ENCODE measurements at places on chromosomes 7 and 10.

GRCh38 chr10:124158592-124158991 is 65.2 kb upstream of the CHST15 start:
- DNase-seq: no peak

- no peak for DNase-seq
Observed at GRCh38 chr10:19017116-19017890, 31.3 kb upstream of the MALRD1 start.

GRCh38 chr7:157003756-157004520 is 6.5 kb downstream of the MNX1 start:
- DNase-seq: no peak

DNA sequence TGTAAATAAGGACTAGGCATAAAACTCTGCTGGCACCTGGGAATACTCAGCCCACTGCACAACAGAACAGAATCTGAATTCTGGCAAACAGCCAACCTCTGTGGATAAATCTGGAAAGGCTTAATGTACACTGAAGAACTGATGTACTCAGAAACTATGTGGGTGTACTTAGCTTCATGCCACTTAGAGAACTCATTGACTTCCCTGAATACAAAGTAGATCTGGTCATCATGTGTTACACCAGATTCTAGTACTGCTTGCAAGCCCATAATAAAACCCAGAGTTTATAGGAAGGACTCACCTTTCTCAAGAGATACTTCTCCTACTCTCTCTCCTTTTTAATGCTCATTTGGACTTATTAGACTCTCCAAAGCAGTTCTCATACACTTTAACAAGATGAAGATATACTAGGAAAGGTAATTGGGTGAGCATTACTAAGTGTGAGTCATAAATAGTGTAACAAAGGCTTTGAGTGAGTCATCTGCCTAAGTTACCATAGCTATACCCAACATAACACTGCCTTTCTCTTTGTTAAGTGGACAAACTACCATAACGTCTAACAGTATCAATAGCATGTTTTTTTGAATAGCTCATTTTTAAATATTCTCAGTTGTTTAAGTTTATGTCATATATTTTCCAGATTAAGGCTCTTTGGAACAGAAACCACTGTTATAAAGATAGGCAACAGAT is 309.1 kb downstream of the MDFIC start:
- peak; percentile 45 for DNase-seq

- DNase-seq: no peak
Observed at GRCh38 chr7:74379938-74380337, 73.8 kb upstream of the GTF2IRD1 start.

DNA sequence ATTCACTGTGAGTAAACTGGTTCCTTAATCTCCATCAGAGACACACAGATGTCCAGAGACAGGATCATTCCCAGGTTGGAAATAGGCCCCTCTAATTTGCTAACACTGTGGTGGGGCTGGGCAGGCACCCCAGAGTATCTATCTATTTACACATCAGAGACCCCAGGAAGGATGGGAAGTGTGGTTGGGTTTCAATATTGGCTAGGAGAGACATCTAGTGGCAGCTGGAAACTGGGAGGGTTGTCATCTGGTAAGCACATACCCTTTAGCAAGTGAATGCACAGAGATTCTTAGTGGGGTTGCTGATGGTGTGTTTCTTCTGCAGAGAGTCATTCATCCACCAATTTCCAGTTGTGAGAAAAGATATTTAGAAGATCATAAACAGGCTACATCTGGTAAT is 36.0 kb upstream of the NRG3 start:
- no peak for DNase-seq

GRCh38 chr10:36181426-36182178 is 539.5 kb upstream of the FZD8 start:
- no peak for DNase-seq

DNA sequence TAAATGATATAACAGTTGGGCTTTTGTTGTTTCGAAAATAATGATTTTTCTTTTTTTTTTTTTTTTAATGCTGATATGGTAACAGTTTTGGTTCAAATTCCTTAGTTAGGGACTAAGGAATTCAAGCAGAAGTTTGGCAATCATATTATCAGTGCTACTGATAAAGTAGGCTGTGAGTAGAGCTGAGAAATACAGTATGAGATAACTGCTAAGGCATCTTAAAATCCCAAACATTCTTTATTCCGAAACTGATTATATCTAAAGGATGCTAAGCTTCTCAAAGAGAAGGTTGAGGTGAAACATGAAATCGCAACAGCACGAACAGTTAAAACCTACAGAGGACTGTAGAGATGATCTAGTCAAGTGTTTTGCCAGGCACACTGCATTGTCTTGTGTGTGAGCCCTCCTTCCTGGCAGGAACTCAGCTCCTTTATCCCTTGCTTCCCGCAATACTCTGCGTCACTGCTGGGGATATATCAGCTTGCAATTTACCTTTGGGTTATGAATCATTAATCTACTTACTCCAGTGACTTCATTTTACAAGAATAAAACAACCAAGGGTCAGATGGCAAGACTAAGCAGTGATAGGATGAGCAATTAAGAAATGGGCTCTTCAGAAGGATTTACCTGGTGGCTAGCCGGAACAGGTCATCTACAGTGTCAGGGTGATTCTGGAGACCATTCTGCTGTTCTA is 36.7 kb downstream of the IRF5 start:
- DNase-seq: no peak

- DNase-seq: no peak
Observed at GRCh38 chr10:66326876-66327275, 599.0 kb upstream of the LRRTM3 start.

GRCh38 chr10:45408421-45409319 is 34.7 kb downstream of the ALOX5 start:
- no peak for DNase-seq

- DNase-seq: no peak
Observed at GRCh38 chr10:75231672-75232581, 3.8 kb downstream of the COMTD1 start.

GRCh38 chr7:94183289-94183749 is 179.2 kb upstream of the BET1 start:
- no peak for DNase-seq

- no peak for DNase-seq
Observed at GRCh38 chr7:138668946-138669345, 32.2 kb downstream of the SVOPL start.

DNA sequence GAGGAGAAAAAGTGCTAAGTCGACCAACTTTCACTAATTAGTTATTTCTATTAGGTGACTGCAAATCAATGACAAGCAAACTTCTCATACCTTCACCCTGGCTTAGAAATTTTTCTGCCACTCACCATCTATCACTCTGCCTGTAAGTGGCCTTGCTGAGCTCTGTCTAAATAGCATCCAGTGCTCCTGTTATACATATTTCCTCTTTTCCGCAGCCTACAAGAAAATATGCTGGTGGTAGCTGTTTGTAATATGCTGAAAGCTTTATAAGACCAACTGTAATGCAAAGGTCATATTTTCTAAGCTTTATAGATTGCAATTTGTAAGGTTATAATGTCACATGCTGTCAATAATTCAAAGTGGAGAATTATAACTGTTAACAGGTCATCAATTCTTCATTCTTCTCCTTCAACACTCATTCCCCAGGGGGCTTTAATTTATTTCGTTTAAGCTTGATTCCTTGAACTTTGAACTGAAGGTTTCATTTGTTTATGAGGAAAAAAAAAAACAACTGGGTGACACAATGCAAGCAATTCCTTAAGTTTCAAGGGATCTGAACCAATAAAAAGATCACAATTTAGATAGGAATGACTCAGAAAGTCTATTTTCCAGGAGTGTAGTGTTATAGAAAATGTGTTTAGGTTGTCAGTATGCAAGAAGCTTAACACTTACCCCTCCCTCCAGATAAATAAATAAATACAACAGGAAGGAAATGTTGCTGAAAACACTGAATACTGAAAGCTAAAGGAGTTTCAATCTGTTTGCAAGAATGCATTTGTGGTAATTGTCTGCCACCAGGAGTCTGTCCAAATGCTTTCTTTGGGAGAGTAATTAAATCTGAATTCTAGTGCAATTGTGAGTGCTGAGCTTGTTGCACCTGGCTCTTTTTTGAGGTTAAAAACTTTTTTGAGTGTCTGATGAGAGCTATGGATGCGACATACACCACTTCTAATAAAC is 183.7 kb downstream of the SORCS1 start:
- DNase-seq: no peak

- DNase-seq: no peak
Observed at GRCh38 chr10:125076891-125077541, 83.3 kb downstream of the CTBP2 start.

- DNase-seq: no peak
Observed at GRCh38 chr10:30430544-30431298, 3.3 kb upstream of the MAP3K8 start.

GRCh38 chr10:117663750-117664149 is 121.2 kb downstream of the EMX2 start:
- DNase-seq: no peak

GRCh38 chr7:118009419-118009818 is 136.2 kb upstream of the CTTNBP2 start:
- DNase-seq: no peak

DNA sequence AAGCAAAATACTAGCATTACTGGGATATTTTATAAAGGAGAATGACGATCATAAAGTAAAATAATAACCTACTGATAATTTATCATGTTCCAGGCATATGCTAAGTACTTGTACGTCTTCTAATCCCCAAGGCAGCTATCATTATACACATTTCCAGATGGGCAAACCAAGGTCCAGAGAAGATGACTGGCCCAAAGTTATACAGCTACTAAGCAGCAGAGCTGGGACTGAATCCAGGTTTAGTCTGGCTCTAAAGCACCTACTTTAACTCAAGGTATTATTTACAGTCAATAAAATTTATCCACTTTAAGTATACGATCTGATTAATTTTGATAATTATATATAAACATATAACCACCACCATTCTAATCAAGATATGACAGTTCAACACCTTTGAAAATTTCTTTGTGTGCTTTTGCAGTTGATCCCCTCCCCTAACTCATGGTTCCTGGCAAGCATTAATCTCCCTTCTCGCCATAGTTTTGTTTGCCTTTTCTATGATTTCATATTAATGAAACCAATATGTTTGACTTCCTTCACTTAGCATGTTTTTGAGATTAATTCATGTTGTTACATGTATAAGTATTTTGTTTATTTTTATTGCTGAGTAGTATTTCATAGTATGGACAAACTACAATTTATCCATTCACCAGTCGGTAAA is 126.7 kb downstream of the CPEB3 start:
- DNase-seq: no peak

DNA sequence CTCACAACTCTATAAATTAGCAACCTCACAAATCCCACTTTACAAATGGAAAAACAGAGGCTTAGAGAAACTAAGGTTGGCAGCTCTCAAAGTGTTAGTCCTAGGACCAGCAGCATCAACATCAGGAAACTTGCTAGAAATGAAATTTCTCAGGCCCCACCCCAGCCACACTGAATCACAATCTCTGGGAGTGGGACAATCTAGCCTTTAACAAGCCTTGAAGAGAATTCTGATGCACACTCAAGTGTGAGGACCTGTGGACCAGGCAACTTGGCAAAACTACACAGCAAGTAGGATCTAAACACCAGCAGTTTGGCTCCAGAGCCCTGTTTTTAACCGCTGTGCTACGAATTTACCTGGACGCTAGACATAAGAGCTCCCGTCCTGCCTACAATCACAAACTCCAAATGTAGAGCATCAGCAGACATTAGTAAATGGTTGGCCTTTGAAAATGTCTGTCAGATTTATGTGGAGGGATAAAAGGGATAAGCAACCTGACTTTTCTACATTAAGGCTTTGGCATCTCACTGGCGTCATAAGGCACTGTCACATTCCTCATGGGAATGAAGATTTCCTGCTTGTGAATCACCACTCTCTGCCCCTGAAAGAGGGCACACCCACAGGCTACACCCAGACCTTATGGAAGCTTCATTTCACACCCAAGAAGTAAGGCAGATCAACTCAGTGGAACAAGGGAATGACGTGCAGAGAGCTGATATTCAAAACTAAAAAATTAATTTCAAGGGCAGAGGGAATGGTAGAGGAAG is 34.5 kb downstream of the PPP1R3C start:
- DNase-seq: no peak

DNA sequence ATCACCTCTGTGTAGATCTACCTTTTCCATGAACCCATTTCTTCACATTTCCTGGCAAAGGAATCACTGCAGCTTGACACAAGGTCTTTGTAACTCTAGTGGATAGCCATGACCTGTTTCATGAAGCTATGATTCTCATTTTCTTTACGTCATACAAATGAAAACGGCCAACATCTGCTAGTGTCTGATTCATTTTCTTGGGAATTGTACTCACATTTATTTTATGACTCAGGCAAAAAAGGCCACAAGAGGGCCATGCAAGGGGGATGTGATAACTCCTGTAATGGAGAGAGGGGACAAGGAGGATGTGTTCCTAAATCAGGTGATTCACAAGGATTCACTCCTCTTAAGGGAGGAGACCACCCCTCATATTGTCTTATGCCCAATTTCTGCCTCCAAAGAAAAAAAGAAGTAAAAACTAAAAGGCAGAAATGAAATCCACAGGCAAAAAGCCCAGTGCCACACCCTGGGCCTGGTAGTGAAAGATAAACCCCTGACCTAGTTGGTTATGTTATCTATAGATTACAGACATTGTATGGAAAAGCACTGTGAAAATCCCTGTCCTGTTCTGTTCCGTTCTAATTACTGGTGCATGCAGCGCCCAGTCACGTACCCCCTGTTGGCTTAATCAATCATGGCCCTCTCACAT is 249.9 kb downstream of the IPMK start:
- DNase-seq: no peak

- DNase-seq: no peak
Observed at GRCh38 chr10:131886237-131886636, 14.6 kb upstream of the PPP2R2D start.

- no peak for DNase-seq
Observed at GRCh38 chr10:126196281-126196680, 192.0 kb downstream of the ADAM12 start.

DNA sequence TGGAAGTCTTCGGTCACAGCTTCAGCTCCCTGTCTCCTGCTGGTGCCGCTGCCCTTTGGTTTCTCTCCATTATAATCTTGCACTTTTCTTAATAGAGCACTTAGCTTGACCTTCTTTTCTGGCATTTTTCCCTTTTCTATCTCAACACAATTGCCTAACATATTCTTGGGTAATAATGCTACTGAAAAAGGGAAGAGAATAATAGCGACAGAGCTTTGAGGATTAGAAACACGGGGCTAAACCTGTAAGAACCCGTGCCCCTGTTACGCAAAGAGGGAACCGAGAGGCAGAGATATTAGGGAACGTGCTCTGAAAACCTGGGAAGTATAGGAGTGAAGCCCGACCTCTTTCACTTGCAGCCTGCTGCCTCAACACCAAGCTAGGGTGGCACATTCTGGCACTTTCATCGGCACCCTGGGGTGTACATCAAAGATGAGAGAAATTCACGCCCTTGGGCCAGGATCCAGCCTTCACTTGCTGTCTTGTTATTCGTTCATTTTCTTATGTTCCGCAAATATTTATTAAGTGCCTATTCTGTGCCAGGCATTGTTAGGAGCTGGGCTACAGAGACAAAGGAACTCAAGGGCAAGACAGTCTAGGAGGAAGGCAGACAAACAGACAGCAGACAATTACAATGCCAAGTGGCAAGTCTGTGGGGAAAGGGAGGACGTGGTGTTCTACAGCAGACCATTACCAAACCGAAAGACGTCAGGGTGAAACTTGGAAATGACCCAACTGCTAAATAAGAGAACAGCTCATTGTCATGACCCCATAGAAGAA is 33.0 kb upstream of the GALNTL5 start:
- DNase-seq: no peak

GRCh38 chr10:98045785-98046389 is 15.5 kb upstream of the CRTAC1 start:
- peak; percentile 25 for DNase-seq

- no peak for DNase-seq
Observed at GRCh38 chr7:109834851-109835250, 1256.1 kb upstream of the LRRN3 start.

- DNase-seq: no peak
Observed at GRCh38 chr10:96995851-96996250, 163.8 kb downstream of the LCOR start.

All from NCI-H2107 (cell line).